ENCODE measurements at places on chromosomes 7 and 10.

- no peak for DNase-seq
Measured at GRCh38 chr7:81248420-81248819, 329.6 kb upstream of the SEMA3C start.

DNA sequence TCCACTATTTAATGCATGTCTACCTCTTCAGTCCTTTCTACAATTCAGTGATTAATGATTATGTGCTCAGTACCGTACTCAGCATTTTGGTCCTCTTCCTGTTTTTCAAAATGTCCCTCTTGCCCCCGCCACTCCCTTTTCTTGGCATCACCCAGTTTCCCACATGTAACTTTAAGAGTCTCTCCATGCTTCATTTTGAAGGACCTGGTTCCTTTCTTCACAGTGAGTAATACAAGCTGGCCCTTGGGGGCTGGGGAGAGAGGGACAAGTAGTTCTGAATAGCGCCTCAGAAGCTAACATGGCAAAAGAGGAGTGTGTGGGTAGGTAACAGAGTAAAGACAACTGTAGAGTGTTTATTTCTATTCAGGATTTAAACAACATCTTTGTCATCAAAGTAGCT is 34.6 kb upstream of the SLIT1 start:
- DNase-seq, result no peak

- no peak for DNase-seq
Measured at GRCh38 chr7:51025668-51026067, 243.0 kb upstream of the GRB10 start.

DNA sequence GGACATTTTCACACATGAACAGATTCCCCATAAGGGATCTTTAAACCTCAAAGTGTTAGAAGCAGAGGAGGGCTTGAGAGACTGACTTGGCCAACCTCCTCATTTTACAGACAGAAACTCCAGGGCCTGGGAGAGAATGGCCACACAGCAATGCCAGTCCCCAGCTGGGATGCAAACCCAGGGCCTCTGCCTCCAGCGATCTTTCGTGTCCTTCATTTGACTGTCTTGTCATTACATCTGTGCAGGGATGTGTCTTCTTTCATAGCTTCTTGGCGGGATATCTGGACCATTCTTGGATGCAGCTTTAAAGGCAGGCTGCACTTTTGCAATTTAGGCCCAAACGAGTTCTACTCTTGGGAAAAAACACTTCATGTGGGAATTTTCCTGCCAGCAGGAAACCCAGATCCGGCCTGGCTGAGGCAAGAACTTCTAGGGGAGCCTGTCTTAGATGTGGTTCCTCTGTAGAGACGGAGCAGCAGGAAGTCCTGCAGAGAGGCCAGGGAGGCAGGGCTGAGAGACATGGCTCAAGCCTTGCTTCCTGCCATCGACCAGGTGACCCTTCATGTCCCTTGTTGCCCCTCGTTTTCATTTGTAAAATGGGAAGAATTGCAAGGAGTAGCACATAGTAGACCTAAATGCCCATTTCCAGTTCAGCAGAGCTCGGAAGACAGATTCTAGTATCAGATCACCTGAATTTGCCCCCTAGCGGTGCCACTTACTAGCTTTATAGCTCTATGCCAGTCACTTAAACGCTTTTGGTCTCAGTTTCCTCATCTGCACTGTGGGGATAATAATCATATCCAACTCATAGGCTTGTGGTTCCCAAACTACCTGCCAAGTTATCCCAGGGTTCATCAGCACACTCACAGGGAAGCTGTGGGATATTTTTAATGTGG is 43.9 kb upstream of the SLC29A3 start:
- no peak for DNase-seq

DNA sequence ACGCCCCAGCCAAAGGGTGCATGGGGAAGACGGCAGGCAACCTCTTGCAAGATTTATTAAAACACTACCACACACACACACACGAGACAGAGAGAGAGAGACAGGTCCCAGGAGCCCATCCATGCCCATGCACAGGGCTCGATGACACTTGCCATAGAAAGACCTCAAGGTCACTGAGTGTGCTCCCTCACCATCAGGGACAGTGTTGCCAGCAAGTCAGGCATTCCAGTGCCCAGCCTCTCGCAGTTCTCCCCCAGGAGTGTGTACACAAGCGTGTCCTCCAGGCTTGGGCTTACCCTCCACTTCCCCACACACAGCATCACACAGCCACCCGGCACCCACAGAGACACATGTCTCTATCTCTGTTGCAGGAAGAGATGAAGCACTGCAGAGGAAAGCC is 46.8 kb upstream of the SLF2 start:
- peak; percentile 39 for DNase-seq

GRCh38 chr7:91135703-91136430 is 128.4 kb upstream of the FZD1 start:
- no peak for DNase-seq

DNA sequence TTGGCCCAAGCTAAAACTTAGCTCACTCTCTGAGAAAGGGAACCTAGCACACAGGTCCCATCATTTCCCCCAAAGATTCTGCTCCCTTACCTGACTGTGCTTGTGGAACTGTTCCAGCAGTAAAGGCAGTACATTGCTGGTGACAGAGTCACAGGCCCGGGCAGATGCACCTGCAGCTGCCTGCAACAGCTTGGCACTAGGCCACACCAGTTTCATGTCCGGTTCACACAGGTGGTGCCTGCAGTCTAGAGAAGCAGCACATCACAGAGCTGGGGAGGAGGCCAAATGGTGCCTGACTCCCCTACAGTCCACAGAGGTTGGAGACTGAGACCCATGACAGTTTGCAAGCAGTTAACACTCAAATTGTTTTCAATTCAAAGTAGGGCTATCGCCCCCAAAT is 22.2 kb downstream of the ZDHHC16 start:
- DNase-seq, result no peak

- DNase-seq, result no peak
Measured at GRCh38 chr10:17064435-17064834, 65.2 kb downstream of the CUBN start.

DNA sequence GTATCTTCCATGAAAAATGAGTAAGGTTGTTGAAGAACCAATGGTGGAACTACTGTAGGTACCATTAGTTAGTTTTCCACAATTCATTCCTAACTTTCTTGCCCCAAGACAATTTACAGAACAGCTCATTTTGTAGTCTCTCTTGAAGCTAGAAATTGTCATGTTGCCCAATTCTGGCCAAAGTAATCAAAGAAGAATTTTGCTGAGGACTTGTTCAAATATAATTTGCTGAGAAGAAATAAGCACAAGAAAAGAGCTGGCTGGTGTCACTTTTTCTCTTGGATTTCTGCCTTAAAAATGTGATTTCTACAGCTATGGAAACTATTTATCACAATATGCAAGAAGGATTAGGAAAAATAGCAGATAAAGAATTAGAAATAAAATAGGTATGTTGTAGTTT is 199.2 kb upstream of the SEMA3A start:
- no peak for DNase-seq

DNA sequence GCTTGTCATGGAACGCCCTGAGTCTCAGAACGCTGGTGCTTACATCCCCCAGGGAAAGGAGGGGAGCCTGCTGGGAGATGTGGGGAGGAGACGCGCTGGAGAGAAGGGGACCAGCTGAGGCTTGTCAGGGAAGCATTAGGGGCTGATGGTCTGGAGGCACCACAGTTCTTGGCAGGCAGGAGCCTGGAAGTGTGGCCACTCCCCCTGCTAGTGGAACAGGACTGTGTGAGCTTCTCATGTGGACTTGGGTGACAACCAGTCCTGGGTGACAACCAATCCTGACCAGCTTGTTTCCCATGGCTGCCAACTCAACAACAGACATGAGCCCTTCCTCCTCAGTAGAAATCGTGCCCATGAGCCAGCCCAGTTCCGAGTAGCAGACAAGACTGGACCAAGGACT is 87.8 kb downstream of the SPDYE5 start:
- no peak for DNase-seq

DNA sequence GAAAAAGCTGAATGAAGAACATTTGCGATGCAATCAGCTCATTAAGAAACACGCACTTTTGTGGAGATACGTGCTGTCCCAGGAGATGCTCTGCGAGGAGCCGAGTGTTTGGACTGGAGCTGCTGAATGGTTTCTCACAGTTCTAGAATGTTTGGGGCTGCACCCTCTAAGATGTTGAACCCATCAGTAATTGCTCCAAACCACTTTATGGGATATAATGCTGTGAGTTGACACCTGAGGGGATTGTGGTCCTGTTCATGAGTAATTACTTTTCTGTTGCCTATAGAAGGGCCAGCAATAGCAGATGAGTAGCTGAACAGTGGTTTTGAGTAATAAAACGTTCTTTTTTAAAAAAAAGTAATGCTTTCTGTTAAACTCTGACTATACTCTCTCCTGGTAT is 63.1 kb downstream of the IKZF1 start:
- no peak for DNase-seq

- no peak for DNase-seq
Measured at GRCh38 chr7:28258240-28258639, 77.6 kb upstream of the JAZF1 start.

GRCh38 chr7:88116235-88116795 is 103.5 kb downstream of the SRI start:
- peak; percentile 47 for DNase-seq

GRCh38 chr10:15712883-15713282 is 6.8 kb downstream of the ITGA8 start:
- DNase-seq, result no peak

- peak; percentile 3 for DNase-seq
Measured at GRCh38 chr7:17234398-17235031, 63.9 kb upstream of the AHR start.

- peak; percentile 78 for DNase-seq
Measured at GRCh38 chr7:1368682-1369571, 90.3 kb downstream of the MICALL2 start.

DNA sequence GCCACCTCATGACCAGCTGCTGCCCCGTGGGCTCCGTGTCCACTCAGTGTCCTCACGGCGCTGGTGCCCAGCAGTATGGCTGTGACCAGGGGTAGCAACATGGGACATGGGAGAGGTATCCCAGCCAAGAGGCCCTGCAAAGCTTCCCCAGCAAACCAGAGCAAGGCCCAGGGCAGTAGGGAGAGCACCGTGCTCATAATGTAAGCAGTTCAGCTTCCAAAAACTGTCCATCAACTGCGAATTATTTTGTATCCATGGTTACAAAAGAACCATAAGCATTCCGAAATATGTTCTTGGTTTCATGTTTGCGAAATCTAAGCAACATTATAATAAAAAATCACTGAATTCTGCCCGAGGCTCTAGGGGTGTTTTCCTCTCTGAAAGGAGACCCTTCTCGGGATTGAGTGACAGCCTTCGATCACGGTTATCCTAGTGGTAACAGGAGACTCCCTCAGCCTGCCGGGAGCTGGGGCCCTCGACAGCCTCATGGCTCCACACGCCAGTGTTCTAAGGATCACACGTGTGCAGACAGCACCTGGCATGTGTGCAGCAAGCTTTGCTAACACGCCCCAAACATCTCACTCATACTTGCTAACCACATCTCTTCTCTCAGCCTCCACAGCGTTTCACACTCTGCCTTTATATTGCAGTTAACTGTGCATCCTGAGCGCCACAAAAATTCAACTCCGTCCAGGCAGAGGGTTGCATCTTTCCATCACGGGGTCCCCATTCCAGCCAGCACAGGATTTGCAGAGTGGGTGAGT is 117.6 kb downstream of the DIP2C start:
- peak; percentile 48 for DNase-seq

- DNase-seq, result no peak
Measured at GRCh38 chr7:36497775-36498174, 108.1 kb downstream of the ANLN start.

DNA sequence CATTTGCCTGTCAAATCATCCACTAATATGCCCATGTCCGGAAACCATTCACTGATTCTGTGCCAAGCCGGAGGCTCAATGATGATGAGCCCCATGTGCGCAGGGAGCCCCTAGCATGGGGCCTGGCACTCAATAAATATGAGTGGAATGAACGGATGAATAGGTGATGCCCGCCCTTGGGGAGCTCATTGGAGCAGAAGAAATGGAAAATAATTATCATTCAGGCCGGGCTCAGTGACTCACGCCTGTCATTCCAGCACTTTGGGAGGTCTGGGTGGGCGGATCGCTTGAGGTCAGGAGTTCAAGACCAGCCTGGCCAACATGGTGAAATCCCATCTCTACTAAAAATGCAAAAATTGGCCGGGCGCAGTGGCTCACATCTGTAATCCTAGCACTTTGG is 11.0 kb downstream of the RHBDD2 start:
- DNase-seq, result peak; percentile 65

GRCh38 chr7:108181073-108181985 is 51.2 kb upstream of the LAMB4 start:
- DNase-seq, result peak; percentile 92

DNA sequence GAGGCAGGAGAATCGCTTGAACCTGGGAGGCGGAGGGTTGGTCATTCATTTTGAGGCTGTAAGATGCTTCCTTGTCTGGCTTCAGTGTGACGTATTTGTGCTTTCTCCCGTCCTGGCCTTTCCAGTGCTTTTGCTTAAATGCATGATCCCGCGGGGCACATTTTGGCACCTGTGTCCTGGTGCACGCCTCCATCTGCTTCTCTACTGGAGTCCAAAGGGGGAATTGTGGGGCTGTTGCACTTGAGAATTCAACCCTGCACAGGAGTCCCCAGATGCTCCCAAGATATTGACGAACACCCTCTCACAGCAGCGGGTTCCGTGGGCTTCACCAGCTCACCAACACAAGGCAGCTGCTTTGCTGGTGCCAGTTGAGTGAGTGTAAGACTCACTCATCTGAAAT is 10.3 kb upstream of the LRRC27 start:
- DNase-seq, result no peak

GRCh38 chr10:13690281-13690825 is 103.6 kb downstream of the PRPF18 start:
- DNase-seq, result no peak

GRCh38 chr7:41568135-41568534 is 134.8 kb downstream of the INHBA start:
- no peak for DNase-seq

DNA sequence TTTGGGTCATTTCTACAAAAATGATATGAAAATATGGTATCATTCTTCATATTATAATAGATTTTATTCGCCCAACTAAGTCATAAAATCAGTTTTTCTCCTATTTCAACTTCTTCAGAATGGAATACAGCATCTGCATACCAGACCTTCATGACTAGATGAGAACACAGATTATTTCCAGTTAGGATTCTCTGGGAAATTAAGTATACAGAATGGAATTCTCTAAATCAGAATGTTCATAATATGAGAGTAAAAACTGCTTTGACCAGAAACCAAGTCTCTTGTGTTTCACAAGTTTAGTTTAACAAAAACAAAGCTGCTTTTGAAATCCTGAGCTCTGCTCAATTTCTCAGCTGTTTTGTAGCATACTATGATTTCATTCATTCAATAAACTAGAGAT is 160.3 kb upstream of the SEMA3A start:
- no peak for DNase-seq

- no peak for DNase-seq
Measured at GRCh38 chr10:28862219-28862618, 184.9 kb downstream of the BAMBI start.

All from eye (tissue), 1 donor.